Ovary (tissue), 10 donors: ENCODE measurements at places on chromosomes 2 and 18. TPM values are rescaled to one million over a fixed set of nuclear protein-coding genes. Genes with fewer than 3 reads are reported as not detected.

GRCh38 chr18:7980136-7980535 is 413.0 kb downstream of the PTPRM start:
- no peaks in the 10 kb centered on the region for H3K36me3 ChIP-seq
- H3K4me1 ChIP-seq: no peaks in the 10 kb centered on the region
- no peak overlapping the region for H3K4me3 ChIP-seq
- no peaks in the 10 kb centered on the region for H3K27me3 ChIP-seq

DNA sequence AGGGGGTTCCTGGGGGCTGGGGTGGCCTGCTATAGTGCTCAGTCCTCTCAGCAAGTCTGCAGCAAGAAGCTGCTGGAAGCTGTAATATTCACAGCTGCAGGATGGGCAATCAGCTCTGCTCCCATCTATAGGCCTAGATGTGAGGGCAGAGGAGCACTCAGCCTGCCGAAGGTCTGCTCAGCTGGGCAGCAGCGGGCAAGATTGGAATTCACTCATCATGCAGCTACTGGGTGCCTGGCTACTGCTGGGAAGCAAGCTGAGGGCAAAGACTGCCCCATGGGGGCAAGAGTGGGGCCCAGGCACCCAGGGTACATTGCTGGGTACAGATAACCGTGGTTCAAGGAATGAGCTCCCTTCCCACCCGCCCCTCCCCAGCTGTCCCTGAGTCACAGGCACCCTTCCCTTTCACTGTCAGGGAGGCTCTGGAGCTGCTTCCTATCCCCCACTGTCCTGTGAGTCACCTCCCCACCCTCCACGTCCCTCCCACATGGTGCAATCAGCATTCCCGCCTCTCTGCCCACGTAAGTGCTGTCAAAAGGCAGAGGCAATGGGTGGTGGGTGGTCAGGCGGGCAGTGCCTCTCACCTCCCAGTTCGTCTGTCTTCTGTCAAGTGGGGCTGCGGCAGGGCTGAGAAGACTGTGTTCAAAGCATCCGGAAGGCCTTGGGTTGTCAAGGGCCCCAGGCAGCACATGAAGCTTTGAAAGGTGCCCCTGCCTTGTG is 169.2 kb downstream of the TRIM43 start:
- H3K4me3 ChIP-seq: no peak overlapping the region
- H3K27me3 ChIP-seq: no peaks in the 10 kb centered on the region
- no peaks in the 10 kb centered on the region for H3K4me1 ChIP-seq
- H3K36me3 ChIP-seq: no peaks in the 10 kb centered on the region

GRCh38 chr2:12109363-12110017 is 363.1 kb downstream of the LPIN1 start:
- no peak overlapping the region for H3K4me3 ChIP-seq
- H3K27me3 ChIP-seq: no peaks in the 10 kb centered on the region
- no peaks in the 10 kb centered on the region for H3K36me3 ChIP-seq
- DNase-seq: no peak

GRCh38 chr2:110804915-110805314 is 72.5 kb downstream of the ACOXL start:
- no peak for DNase-seq
- H3K36me3 ChIP-seq: no peaks in the 10 kb centered on the region

SEC11C gene
- total RNA-seq: 35.0 TPM

CD226 gene
- total RNA-seq: 1.2 TPM

POTEJ gene
- total RNA-seq: not detected

CCDC85A gene
- total RNA-seq: 1.3 TPM
